ENCODE measurements at places on chromosomes 4 and X. TPM values are rescaled to one million over a fixed set of nuclear protein-coding genes. Genes with fewer than 3 reads are reported as not detected.

GRCh38 chr4:1084796-1085403 lies 28.5 kb downstream of the RNF212 start:
- DNase-seq = no peak

DNA sequence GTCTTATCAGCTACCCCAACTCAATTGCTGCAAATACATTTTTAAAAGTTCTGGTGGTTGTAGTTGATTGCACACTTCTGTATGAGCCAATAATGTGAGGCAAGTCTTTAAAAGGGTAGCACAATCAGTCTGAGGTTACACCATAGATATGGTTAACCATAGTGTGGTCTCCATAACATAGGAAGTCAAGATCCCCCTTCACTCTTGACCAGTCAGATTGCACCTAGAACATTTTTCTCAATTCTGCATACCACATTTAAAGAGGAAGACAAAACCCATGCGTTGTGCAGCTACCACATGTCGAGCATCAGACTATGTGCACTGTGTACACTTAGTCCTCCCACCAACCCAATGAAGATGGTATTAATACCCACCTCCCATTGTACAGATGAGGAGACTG lies 26.5 kb upstream of the CYBB start:
- no peak for DNase-seq

DNA sequence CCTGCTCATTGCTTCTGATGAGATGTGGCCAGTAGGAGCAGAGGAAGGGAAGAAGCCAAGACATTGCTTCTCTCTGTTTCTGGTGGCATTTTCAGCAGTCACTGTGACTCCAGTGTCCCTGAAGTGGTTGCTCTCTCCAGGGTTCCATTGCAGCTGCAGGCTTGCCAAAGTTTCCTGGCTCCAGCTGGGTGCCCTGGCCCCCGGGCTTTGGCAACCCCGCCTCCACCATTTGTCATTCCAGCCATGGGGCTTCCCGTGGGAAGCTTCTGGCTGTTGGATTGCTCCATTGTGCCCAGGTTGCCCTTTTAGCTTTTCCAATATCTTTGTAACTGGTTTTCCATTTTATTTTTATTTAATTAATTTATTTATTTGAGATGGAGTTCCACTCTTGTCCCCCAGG lies 12.7 kb downstream of the FGFBP1 start:
- no peak for DNase-seq

GRCh38 chrX:78658845-78659744 lies at the start of gene RTL3:
Gene RTL3, minus strand, starts transcription at chrX:78659328. Its CDS starts 908 bp downstream, at chrX:78658420.
- DNase-seq = no peak

DNA sequence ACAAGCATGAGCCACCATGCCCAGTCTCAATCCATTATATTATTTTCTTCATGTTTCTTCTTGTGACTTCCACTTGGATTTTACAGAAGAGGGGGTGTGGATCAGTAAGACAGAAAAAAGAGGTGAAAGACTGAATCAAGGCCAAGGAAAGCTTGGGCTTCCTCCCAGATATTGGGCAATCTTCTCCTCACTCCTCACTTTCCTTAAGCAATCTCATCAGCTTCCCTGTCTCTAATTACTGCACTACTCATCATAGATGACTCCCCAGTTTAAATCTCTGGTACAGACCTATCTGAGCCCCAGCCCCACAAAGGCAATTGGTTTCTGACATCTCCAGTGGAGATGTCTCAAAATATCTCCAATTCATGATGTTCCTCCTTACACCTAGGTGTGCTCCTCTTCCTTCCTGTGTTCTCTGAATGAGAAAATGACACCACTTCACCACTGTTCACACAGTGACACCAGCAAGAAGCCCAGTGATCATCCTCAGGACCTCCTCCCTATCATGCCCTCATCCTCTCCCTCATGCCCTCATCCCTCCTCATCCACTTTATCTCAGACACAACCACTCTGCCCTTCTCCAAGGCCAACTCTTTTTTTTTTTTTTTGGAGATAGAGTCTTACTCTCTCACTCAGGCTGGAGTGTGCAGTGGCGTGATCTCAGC lies 44.8 kb upstream of the HERC6 start:
- DNase-seq = no peak

- no peak for DNase-seq
These were observed 42.6 kb downstream of the SULT1B1 start for GRCh38 chr4:69717778-69718177.

GRCh38 chrX:16480049-16480448 lies 169.9 kb upstream of the S100G start:
- no peak for DNase-seq

DNA sequence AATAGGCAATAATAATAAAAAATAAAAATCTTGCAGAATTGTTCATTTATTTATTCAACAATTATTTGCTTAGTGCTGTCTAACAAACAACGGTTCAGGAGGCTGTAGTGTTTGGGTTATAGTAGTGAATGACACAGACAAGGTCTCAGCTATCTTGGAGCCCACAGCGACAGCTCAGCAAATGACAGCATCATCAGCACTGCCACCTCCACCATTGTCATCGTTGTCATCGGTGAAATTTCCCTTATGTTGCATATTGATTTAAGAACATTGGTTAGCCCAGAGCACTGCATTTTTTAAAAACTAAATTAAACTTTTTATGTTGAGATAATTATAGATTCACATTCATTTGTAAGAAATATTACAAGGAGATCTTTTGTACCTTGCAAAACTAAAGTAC lies 79.9 kb downstream of the TRAPPC11 start:
- DNase-seq = no peak

GRCh38 chr4:26762650-26763049 lies 98.0 kb upstream of the STIM2 start:
- DNase-seq = no peak

Gene DCX
- not detected for total RNA-seq

Gene FDCSP
- not detected for total RNA-seq

Gene MSANTD1
- total RNA-seq = 0.71 TPM

Gene ADH1B
- 1.8 TPM for total RNA-seq

Gene KIF4A
- total RNA-seq = 40.3 TPM

Gene NLRP2B
- not detected for total RNA-seq

Gene SCD5
- 21.7 TPM for total RNA-seq

Gene AFF2
- 0.05 TPM for total RNA-seq

Data from HCT116 (cell line).